ENCODE measurements at places on chromosomes 5 and 9. TPM values are rescaled to one million over a fixed set of nuclear protein-coding genes. Genes with fewer than 3 reads are reported as not detected.

- DNase-seq: peak; percentile 0
Observed at GRCh38 chr9:101270302-101270701, 114.5 kb downstream of the BAAT start.

MLANA gene
- not detected for total RNA-seq

DNA sequence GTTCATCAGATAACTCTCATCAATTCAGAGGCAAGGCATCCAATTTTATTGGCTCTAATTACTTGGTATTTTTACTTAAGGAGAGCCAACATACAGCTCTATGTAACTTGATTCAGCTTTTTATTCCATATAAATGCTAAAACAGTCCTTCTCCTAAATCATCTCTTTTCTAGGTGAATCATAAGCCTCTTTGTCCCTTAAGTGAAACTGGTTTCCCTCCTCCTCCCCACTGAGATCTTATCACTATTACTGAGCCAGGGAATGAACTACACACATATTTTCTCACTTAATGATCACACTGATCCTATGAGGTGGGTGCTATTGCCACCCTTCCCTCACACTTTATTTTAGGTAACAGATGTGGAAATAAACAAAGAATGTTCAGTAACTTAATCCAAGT is 1143.8 kb downstream of the MAT2B start:
- DNase-seq: no peak

DNA sequence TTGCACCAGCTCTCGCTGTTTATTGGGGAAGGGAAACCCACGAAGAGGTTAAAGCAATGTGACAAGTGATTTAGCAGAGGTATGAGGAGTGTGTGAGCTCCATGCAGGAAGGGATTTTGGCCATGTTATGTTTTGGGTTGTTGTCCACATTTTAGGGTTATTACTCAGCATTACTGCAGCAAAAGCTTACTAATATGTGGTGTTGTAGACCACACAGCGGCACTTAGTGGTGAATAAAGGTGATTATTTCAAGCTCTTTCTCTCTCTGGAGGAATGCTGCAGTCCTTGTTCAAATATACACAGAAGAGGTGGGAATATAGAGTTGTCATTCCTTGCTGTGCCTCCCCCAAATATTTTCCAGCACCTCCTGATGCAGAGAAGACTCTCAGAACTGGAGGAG is 29.7 kb upstream of the AKNA start:
- peak; percentile 87 for DNase-seq

SLC36A3 gene
- not detected for total RNA-seq

DNA sequence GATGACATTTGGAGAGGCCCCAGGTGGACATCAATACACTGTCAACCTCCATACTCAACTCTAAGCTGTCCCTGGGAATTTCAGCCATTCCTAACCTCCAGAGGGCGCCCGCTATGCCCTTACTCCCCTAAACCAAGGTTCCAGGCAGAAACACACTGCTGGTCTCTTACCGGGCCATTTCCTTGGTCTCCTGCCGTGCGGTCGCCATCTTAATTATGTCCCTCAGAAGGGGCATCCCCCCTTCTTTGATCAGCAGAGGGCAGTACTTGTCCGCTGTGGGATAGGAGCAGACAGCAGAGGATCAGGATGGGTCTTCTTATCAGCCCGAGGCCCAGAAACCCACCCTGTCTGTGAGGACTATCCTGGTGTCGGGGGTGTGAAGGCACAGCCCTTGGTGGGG is 9.3 kb upstream of the ZDHHC12 start:
- DNase-seq: peak; percentile 76

GRCh38 chr9:107685901-107686300 is 196.3 kb upstream of the KLF4 start:
- DNase-seq: peak; percentile 60

PCDHA10 gene
- total RNA-seq: 0.11 TPM

PFN3 gene
- not detected for total RNA-seq

Measured in GM23248 (cell line).